ENCODE measurements at places on chromosomes 4 and X.

- H3K4me1 ChIP-seq, result peaks cover 12% of the 10 kb centered on the region
- DNase-seq, result no peak
- no peaks in the 10 kb centered on the region for H3K27me3 ChIP-seq
- H3K4me3 ChIP-seq, result no peak overlapping the region
Measured at GRCh38 chr4:159150821-159151390, 48.0 kb downstream of the RAPGEF2 start.

GRCh38 chr4:99100876-99101275, 12.3 kb upstream of the ADH5 start:
- H3K36me3 ChIP-seq, result no peaks in the 10 kb centered on the region
- H3K27ac ChIP-seq, result peak overlapping the region; percentile 33
- no peaks in the 10 kb centered on the region for H3K27me3 ChIP-seq
- DNase-seq, result no peak

GRCh38 chr4:74410272-74410671, 34.7 kb upstream of the AREG start:
- peak overlapping the region; percentile 60 for H3K27ac ChIP-seq
- H3K36me3 ChIP-seq, result no peaks in the 10 kb centered on the region
- DNase-seq, result peak; percentile 24
- H3K4me3 ChIP-seq, result no peak overlapping the region
- H3K27me3 ChIP-seq, result no peaks in the 10 kb centered on the region
- H3K4me1 ChIP-seq, result peaks cover 33% of the 10 kb centered on the region

- H3K27ac ChIP-seq, result no peak overlapping the region
- H3K4me3 ChIP-seq, result no peak overlapping the region
- H3K36me3 ChIP-seq, result no peaks in the 10 kb centered on the region
- H3K27me3 ChIP-seq, result no peaks in the 10 kb centered on the region
Measured at GRCh38 chrX:138026211-138026610, 460.3 kb downstream of the ZIC3 start.

DNA sequence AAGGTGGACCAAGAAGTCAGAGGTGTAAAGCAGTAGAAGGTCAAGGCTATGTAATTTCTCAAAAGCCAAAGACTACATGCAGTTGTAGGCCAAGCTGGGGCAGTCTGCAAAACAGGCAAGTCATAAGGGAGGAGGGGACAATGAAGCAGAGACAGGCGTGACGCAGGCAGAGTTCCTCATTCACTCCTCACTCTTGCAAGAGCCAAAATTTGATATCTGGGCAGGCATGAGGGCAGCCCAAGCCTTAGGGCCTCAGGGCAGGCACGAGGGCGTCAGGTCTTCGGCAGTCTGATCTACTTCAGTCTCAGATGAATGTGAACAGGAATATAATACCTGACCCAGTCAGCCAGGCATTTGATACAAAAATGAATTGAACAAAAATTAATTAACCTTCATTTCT, 86.4 kb upstream of the AGA start:
- 0 out of 2 replicates have a peak, but pooled peaks cover 2% of the 10 kb centered on the region for H3K36me3 ChIP-seq
- no peak overlapping the region for H3K4me3 ChIP-seq
- no peaks in the 10 kb centered on the region for H3K27me3 ChIP-seq
- no peak overlapping the region for H3K27ac ChIP-seq
- no peak for DNase-seq

DNA sequence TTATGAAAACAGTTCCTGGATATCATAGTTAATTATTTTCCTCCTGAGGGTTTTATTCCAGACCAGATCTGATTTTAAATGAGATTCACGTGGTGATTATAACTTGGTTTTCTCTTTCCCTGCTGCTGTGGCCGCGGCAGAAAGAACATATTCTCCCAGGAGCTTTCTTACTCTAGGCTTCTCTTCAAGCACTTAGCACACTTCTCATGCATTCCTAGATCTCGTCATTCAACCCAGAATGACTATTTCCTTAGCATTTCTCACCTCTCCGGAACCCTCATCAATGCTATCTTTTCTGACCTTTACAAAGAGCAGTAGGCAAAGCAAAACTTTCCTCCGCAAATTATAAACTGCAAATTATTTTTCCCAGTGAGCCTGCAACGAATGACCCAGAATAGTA, 122.9 kb downstream of the GPAT3 start:
- no peaks in the 10 kb centered on the region for H3K36me3 ChIP-seq
- DNase-seq, result no peak
- H3K4me3 ChIP-seq, result no peak overlapping the region
- peaks cover 17% of the 10 kb centered on the region for H3K27me3 ChIP-seq
- H3K27ac ChIP-seq, result no peak overlapping the region

DNA sequence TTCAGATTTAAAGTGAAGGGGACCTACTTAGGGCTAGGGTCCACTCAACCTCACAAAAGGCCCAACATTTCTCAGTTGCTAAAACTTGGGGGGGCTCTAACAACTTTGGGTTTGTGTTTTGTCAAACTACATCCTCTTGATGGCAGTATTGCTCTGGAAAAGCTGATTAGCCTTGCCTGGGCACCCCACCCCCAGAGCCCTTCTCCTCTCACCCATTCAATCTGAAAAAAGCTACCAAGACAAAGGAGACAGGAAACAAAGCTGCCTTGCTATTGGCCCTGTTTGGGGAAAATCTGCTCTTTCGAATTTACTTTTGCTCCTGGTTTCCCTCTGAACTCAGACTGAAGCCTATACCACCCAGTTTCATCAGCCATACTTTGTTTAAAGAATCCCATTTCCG, 195.2 kb upstream of the STK26 start:
- no peak for DNase-seq
- peak overlapping the region; percentile 69 for H3K27ac ChIP-seq
- H3K4me3 ChIP-seq, result peak overlapping the region; percentile 83
- no peaks in the 10 kb centered on the region for H3K27me3 ChIP-seq

DNA sequence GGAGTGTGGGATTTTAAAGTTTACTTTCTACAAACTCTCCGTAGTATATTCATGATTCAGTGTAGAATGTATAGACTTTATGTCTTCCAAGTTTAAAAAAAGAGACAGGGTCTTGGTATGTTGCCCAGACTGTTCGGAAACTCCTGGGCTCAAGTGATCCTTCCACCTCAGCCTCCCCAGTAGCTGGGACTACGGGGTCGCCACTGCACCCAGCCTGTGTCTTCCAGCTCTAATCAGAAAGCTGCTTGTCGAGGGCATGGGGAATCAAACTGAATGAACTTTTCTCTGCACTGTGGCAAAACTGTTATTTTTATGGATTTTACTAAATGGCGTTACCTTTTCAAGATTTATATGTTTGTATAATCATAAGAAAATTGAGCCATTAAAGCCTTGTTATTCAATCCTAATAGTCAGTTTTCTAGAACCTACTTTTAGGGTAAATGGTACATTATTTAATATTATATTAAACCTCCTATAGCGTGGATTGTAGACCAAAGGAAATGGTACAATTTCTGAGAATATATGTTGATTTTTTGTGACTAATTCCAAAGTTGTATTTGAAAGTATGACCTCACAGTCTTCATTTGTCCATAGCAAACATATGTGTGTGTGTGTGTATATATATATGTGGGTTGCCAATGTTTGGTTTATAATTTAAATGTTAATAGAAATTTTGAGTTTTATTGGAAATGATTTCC, 1.1 kb downstream of the BLOC1S4 start:
- H3K27ac ChIP-seq, result peak overlapping the region; percentile 77
- peaks cover 5% of the 10 kb centered on the region for H3K36me3 ChIP-seq
- DNase-seq, result no peak

- no peak overlapping the region for H3K27ac ChIP-seq
- DNase-seq, result no peak
- no peak overlapping the region for H3K4me3 ChIP-seq
- H3K4me1 ChIP-seq, result peaks cover 53% of the 10 kb centered on the region
- H3K27me3 ChIP-seq, result peaks cover 8% of the 10 kb centered on the region
Measured at GRCh38 chr4:13982010-13982409, 354.5 kb upstream of the BOD1L1 start.

- H3K4me3 ChIP-seq, result peak overlapping the region; percentile 82
- H3K27me3 ChIP-seq, result peaks cover 3% of the 10 kb centered on the region
- H3K36me3 ChIP-seq, result no peaks in the 10 kb centered on the region
- peak overlapping the region; percentile 75 for H3K27ac ChIP-seq
- DNase-seq, result peak; percentile 24
- peaks cover 53% of the 10 kb centered on the region for H3K4me1 ChIP-seq
Measured at GRCh38 chr4:40550948-40551462, 78.7 kb downstream of the RBM47 start.

DNA sequence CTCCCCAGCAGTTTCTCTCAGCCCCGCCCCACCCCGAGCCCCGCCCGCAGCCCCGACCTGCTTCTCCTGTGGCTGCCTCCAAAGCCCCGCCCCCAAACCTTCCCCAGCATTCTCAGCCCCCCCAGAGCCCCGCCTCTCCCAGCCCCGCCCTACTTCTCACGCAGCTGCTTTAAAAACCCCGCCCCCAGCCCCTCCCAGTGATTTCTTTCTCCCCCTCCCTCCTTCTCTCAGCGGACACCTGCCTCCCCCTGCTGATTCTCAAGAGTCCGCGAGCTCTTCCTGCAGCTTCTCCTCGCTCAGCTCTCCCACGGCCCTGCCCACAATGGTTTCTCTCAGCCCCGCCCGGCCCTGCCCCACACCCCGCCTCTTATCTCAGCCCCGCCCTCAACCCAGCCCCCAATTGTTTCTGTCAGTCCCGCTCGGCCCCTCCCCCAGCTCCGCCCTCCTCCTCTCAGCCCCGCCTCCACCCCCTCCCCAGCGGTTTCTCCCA, 636 bp upstream of the EOLA1 start:
- DNase-seq, result peak; percentile 69
- H3K27ac ChIP-seq, result peak overlapping the region; percentile 100
- no peaks in the 10 kb centered on the region for H3K27me3 ChIP-seq
- H3K4me3 ChIP-seq, result peak overlapping the region; percentile 93
- H3K4me1 ChIP-seq, result peaks cover 5% of the 10 kb centered on the region
- no peaks in the 10 kb centered on the region for H3K36me3 ChIP-seq

- peak overlapping the region; percentile 96 for H3K27ac ChIP-seq
- H3K4me3 ChIP-seq, result peak overlapping the region; percentile 96
- no peaks in the 10 kb centered on the region for H3K27me3 ChIP-seq
- H3K4me1 ChIP-seq, result peaks cover 34% of the 10 kb centered on the region
Measured at GRCh38 chr4:145178740-145179280, 1.6 kb downstream of the OTUD4 start.

DNA sequence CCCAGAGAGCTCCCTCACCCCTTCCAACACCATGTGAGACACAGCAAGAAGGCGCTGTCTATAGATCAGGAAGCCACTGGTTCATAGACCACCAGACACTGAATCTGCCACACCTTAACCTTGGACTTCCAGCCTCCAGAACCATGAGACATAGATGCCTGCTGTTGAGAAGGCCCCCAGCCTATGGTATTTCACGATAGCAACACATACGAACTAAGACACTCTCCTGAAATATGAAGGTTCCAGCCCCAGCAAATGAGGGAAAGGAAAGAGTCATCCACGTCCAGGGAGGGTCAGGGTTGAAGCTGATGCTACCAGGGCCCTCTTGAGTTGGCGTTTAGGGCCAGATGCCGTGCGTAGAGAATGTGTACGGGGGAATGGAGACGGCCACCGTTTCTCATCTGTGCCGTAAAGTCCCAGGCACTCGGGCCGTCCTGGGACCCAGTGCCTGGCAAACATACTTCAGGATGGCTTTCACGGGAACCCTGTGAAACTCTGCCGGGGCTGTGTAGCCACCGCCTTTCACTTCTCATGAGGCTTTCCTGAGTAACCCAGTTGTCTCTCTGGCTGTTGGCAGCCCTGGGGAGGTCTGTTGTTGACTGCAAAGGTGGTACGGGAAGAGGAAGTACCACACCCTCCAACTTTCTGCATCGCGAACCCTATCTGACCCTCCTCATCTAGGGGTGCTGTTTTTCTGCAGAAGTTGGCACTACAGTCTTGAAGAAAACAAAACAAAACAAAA, 17.7 kb upstream of the P2RY8 start:
- no peak overlapping the region for H3K27ac ChIP-seq
- H3K27me3 ChIP-seq, result peaks cover 9% of the 10 kb centered on the region

- H3K4me3 ChIP-seq, result no peak overlapping the region
- H3K27ac ChIP-seq, result no peak overlapping the region
- no peaks in the 10 kb centered on the region for H3K4me1 ChIP-seq
- no peaks in the 10 kb centered on the region for H3K27me3 ChIP-seq
Measured at GRCh38 chr4:61827907-61828391, 627.8 kb downstream of the ADGRL3 start.

DNA sequence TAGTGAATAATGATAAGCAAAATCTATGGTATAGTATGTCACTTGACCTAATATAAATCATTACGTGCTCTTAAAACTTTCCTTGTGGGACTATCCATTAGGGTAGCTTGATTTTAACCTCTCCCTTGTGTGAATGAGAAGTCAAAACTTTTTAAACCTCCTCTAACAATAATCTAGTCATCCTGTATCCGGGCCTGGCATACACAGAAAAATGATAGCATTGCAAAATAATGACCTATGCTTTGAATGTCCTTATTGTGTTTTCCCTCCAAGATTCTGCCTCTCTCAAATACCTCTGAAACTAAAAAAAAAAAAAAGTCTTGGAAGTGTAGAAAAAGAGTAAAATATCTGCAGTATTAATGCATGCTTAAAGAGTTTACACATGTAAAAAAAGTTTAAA, 250.0 kb upstream of the NDST3 start:
- H3K36me3 ChIP-seq, result no peaks in the 10 kb centered on the region
- DNase-seq, result no peak
- H3K27me3 ChIP-seq, result peaks cover 2% of the 10 kb centered on the region

DNA sequence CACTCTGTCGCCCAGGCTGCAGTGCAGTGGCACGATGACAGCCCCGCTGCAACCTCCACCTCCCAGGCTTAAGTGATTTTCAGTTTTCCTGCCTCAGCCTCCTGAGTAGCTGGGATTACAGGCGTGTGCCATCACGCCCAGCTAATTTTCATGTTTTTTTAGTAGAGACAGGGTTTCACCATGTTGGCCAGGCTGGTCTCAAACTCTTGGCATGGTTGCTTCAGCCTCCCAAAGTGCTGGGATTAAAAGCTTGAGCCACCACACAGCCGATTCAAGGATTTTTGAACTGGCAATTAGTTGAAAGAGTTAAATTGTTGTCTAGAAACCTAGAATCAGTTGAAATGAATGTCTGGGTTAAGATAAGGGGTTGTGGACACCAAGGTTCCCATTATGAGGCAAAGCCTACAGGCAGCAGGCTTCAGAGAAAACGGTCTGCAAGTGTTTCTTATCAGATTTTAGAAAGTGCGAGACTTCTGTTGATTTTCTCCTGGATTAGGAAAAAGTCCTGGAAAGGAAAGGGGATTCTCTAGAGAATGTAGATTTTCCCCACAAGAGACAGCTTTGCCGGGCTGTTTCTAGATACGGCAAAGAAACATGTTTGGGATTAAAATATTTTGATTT, 8.3 kb upstream of the CCNI start:
- no peak overlapping the region for H3K4me3 ChIP-seq
- no peaks in the 10 kb centered on the region for H3K4me1 ChIP-seq
- H3K36me3 ChIP-seq, result no peaks in the 10 kb centered on the region
- H3K27ac ChIP-seq, result no peak overlapping the region
- H3K27me3 ChIP-seq, result no peaks in the 10 kb centered on the region

DNA sequence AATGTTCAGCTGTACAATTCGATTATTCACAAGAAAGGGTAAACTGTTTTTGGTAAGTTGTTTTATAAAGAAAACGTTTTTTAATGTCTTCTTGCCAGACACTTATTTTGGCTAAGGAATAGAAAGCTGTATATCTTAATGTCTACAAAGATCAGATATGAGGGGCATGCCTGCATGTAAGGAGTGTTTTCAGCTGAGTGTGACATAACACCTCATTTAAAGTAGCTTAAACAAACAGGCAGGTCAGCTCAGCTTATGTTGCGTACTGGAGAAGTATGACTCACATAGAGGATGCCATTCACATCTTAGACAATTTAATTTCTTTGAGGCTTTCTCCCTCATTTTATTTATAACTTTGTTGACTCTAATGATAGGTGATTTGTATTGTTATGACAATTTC, 30.4 kb downstream of the LAMTOR3 start:
- no peak overlapping the region for H3K27ac ChIP-seq
- H3K4me3 ChIP-seq, result no peak overlapping the region
- H3K4me1 ChIP-seq, result peaks cover 30% of the 10 kb centered on the region
- peak; percentile 29 for DNase-seq
- H3K27me3 ChIP-seq, result no peaks in the 10 kb centered on the region
- H3K36me3 ChIP-seq, result no peaks in the 10 kb centered on the region

All from HFFc6 (cell line).